ENCODE measurements at places on chromosomes 6 and 20.

DNA sequence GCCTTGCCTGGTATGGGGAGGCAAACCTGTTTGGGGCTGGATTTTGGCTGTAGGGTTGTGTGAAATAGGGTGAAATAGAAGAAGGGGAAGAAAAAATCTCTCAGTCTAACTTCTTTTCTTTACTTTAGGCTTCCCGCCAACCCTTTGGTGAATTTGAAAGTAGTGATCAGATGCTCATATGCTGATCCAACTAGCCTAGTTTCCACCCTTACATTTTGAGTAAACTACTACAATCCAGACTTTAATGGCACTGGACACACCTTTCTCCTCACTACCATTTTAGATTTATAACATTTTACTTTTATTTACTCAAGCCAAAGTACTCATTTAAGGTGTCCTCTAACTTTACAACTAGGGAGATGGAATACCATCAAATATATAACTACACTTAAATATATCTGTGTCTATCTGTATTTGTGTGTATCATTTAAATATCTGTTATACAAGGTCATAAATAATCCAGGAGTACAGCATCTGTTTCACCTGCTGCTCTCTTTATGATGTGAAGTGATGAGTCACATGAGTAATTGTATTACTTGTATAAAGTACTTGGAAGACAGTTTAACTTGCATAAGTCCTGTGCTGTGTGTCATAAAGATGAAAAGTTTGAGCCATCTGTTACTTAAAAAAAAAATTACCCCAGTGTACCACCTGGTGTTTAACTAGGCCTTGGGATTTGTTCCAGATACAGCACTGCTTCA is 172.1 kb downstream of the CDKAL1 start:
- DNase-seq, result no peak

DNA sequence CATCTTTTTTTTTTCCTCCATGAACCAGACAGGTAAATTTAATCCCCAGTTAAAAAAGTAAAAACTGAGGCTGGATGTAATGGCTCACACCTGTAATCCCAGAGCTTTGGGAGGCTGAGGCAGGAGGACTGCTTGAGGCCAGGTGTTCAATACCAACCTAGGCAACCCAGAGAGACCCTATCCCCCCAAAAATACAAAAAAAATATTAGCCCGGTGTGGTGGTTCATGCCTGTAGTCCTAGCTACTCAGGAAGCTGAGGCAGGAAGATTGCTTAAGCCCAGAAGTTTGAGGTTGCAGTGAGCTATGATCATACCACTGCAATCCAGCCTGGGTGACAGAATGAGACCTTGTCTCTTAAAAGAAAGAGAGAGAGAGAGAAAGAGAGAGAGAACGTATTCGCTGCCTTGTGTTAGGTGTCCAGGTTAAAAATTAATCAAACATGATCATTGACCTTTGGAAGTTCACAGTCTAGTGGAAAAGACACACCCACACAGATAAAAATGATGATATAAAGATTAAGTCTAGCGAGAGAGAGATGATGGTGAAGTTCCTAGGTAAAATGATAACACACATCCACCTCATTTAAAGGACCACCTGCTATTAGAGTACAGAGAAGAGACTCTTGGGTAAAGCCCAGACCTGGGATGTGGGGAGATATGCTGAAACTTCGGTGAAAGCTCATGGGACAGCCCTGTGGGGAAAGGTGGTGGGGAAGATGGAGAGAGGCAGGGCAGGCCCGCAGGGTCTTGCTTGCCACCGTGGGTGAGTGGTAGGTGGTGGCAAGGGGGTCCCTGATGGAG is 4.8 kb upstream of the NHSL1 start:
- no peak for DNase-seq

DNA sequence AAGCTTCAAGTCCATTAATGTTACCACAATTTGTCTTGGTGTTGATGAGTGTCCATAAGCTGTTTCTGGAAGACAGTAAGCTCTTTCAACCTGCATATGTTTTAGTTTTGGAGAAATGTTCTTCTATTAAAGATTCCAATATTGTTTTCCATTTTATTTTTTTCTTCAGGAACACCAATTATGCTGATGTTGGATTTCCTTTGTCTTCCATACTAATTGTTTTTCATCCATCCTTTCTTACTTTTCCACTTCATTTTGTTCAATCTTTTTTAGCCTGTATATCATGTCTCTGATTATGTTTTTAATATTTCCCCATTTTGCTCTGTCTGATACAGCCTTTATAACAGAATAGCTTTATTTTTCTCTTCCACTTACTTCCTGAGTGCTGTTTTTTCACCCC is 21.9 kb downstream of the SLC13A3 start:
- no peak for DNase-seq

DNA sequence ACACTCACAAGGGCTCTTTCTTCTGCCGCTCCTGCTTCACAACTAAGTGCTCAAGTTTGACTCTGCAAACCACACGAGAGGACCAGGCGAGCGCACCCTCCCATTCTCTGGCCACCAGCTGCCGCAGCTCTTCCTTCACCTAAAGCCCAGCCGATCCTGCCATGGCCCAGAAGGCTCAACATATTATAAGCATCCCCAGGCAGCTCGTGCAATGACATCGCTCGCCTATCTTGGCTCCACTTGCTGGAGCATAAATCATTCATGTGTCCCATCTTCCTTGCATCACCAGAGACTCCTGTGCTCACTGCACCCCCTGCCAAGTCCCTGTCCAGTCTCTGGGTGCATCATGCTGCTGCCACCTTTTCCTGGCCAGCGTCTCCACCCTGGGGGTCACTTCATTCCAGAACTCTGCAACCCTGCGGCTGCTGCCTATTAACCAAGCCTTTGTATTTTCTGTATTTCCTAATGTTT is 59.0 kb downstream of the PSMG4 start:
- no peak for DNase-seq

- DNase-seq, result no peak
These were observed 38.5 kb downstream of the EYA2 start for GRCh38 chr20:46933150-46933549.

- no peak for DNase-seq
These were observed 549 bp downstream of the ANKRD6 start for GRCh38 chr6:89433252-89434149.

DNA sequence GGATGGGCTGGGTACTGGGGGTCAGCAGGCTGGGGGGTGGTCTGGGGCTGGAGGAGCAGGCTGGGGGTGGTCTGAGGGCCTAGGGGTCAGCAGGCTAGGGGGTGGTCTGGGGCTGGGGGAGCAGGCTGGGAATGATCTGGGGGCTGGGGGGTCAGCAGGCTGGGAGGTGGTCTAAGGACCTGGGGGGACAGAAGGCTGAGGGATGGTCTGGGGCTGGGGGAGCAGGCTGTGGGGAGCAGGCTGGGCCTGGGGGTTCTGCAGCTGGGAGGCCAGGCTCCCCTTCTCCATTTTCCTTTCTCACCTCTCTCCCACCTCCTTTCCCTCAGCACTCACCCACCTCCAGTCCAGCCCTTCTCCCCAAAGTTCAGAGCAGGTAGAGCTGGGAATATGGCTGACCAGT is 114.2 kb downstream of the PSMB1 start:
- DNase-seq, result no peak

- no peak for DNase-seq
These were observed 8.5 kb upstream of the AFG1L start for GRCh38 chr6:108286366-108286765.

DNA sequence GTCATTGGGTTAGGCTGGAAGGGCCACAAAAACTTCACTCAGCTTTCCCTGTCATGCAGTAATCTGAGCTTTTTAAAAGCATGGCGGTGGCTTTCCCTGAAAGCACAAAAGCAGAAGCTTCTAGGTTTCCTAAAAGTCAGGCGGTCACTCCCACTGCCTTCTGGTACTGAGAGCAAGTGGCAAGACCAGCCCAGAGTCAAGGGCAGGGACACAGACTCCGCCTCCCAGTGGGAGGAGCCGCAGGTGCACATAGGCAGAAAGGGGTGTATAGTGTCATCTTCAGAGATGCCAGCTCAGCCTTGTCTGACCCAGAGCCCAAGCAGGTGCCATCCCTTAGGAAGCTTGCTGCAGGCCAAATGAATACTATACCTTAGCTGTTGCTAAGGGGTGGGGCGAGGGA is 18.0 kb upstream of the PACSIN1 start:
- DNase-seq, result no peak

DNA sequence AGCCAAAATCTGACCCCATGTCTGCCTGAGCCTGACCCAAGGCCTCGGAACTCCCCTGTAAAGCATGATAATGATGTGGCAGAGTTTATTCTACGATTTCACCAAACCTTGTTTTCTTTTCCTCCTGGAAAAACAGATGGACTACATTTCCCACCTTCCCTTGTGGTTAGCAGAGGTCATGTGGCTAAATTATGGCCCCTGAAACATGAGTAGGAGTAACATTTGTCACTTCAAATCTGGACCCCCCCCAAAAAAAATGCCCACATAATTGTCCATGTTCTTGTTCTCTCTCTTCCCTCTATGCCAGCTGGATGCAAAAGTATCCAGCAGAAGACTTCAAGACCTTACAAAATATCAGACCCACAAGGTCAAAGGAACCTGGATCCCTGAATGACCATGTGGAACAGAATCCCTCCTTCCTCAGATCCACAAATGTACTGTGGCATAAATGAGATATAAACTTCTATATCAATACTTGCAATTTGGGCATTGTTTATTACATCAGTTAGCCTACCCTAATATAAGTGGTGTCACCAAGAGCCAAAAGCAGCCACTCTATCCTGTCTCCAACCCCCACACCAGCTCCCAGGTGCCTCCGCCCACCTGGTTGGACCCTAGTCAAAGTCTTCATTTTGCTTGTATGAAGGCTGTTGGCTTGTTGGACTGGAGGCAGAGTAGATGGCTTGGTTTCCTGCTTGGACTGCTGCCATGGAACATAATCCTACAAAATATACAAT is 1.4 kb downstream of the C20orf96 start:
- no peak for DNase-seq

GRCh38 chr20:57921676-57922075 is 211.9 kb upstream of the PMEPA1 start:
- no peak for DNase-seq

DNA sequence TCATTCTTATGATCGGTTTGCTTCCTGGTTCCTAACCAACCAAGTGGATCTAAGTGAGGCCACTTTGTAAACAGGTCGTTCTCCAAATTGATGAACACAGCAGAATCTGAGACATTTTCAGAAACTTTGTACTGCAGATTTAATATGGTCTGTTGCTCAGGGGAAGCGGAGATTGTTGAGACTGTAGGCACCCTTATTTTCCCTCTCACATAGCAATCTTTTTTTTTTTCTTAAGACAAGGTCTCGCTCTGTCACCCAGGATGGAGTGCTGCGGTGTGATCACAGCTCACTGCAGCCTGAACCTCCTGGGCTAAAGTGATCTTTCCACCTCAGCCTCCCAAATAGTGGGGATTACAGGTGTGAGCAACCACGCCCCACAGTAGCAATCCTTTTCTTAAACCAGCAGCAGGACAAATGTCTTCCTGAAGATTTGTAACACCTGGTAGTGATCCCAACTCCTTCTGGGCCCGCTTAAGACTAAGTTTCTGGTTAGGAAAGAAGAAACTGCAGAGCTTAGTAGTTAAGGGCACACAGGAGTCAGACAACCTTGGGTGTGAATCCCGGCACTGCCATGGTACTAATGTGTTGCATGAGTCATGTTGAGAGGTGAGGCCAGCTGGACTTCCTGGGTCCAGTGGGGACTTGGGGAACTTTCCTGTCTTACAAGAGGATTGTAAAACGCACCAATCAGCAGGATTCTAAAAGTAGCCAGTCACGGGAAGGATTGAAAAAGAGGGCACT is 48.4 kb upstream of the EZR start:
- no peak for DNase-seq

GRCh38 chr6:168513766-168514165 is 72.8 kb downstream of the SMOC2 start:
- DNase-seq, result no peak

DNA sequence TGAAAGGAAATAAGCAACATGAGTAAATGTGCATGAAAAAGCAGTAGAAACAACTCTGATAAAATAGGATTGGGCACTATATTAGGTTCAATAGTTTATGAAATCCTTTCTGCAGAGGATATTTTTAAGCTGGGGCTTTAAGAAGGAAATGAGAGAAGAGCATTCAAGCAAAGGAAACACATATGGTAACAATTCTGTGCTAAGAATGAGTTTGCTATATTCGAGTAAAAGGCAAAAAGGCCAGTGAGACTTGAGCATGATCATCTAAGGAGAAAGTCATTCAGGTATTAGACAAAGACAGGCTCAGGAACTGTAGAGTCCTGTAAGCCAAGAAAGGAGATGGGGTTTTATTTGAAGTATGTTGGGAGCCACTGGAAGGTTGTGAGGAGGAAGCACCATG is 387.1 kb upstream of the FLRT3 start:
- DNase-seq, result no peak

GRCh38 chr6:40268614-40269013 is 318.6 kb downstream of the LRFN2 start:
- no peak for DNase-seq

DNA sequence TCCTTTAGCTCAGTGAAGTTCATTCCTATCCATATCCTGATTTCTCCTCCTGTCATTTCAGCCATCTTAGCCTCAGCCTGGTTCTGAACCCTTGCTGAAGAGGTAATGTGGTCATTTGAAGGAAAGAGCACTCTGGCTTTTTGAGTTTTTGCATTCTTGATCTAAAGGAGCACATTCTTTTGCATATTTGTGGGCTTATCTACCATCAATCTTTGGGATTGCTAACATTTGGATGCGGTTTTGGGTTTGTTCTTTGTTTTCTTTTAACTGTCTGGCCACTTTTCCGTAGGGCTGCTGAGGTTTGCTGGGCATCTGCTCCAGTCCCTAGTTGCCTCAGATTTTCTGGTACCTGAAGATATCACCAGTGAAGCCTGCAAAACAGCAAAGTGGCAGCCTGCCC is 238.3 kb downstream of the EPM2A start:
- DNase-seq, result no peak

- DNase-seq, result no peak
These were observed 3.8 kb downstream of the HLA-DMA start for GRCh38 chr6:32949113-32949512.

DNA sequence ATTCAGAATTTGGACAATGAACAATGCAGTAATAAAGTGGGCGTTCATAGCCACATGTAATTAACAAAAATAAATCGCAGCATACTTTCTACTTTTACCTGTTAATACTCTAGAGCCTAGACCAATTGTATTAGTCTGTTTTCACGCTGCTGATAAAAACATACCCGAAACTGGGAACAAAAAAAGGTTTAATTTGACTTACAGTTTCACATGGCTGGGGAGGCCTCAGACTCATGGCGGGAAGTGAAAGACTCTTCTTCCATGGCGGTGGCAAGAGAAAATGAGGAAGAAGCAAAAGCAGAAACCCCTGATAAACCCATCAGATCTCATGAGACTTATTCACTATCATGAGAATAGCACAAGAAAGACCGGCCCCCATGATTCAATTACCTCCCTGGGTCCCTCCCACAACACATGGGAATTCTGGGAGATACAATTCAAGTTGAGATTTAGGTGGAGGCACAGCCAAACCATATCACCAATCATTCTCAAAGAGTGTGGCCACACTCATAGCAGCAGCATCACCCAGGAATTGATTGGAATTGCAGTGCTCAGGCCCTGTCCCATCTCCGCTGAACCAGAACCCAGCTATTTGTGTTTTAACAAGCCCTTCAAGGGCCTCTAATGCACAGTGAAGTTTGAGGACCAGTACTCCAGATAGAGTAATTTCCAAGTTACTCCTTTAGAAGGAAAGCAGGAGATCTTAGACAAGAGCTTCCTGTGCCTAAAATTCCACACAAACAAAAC is 650.0 kb downstream of the KIF16B start:
- no peak for DNase-seq

- DNase-seq, result no peak
These were observed 3.4 kb upstream of the KCNG1 start for GRCh38 chr20:51026269-51026668.

- no peak for DNase-seq
These were observed 1.6 kb upstream of the EYA2 start for GRCh38 chr20:46893051-46893450.

GRCh38 chr20:53853111-53853713 is 217.2 kb downstream of the BCAS1 start:
- no peak for DNase-seq

- no peak for DNase-seq
These were observed 7.8 kb downstream of the EEF1A2 start for GRCh38 chr20:63491078-63491477.
